ENCODE measurements at places on chromosomes 13 and 19. TPM values are rescaled to one million over a fixed set of nuclear protein-coding genes. Genes with fewer than 3 reads are reported as not detected.

PSG2 gene
- not detected for total RNA-seq

ASF1B gene
- 7.0 TPM for total RNA-seq

PNMA8A gene
- 2.7 TPM for total RNA-seq

FBXO17 gene
- 7.1 TPM for total RNA-seq

ZNF91 gene
- total RNA-seq: 53.6 TPM

DNA sequence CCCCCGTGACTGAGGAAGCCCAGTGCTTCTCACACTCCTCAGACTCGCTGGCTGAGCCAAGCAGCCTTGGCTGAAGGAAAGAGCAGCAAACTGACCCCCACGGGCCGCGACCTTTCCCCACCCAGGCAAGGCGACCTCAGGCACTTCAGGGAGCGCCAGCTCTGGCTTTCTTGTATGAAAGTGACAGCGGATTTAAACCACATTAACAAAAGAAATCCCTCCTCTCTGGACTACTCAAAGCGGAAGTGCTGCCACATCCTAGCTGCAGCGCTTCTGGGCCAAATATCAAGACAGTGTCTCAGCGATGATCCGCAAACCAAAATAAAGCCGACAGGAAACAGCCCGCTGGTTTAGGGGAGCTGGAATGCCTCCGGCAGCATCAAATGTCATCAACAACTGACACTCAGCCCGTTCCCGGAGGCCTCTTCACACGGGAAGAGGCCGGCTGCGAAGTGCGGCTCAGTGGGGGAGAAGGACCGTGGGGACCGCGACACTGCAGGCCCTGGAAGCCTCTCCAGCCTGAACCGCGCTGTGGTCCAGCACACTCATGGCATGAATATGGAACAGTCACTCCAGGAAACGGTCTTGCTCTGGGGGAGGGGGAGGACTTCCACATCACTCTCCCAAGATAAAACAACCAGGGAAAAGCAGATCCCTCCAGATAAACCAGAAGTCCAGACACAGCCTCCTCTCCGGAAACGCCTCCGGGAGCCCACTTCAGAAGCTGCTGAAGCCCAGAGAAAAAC is 1.4 kb downstream of the RASA3 start:
- peaks cover 76% of the 10 kb centered on the region for H3K4me1 ChIP-seq
- peak overlapping the region; percentile 97 for H3K4me3 ChIP-seq
- H3K27ac ChIP-seq: peak overlapping the region; percentile 83
- H3K27me3 ChIP-seq: no peaks in the 10 kb centered on the region
- DNase-seq: peak; percentile 89

DNA sequence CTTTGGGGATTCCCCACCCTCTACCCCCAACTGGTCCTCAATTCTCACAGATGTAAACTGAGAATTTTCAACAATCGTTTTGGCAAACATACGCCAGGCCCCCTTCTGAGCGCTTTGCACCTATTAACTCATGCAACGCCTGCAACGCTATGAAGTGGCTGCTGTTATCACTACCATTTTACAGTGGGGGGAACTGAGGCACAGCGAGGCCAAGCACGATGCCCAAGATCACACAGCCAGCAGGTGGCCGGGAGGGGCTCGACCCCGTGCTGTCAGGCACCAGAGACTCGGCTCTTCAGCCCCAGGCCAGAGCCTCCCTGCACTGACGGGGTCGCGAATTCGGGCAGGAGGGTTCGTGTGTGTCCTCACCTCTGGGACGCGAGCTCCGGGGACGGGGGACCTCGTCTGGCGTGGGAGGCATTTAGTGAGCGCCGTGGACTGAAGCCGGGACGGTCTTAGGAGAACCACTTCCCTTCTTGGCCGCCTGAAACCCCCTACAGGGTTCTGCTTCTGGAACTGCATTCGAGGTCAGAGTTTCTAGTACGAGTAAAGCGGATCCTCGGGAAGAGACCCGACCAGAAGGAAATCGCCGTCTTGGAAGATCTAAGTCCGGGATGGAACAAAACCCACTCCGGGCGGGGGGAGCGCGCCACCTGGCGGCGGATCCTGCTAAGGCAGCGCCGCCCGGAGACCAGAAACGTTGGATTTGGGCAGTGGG is 21.0 kb downstream of the ZNF114 start:
- no peaks in the 10 kb centered on the region for H3K27me3 ChIP-seq
- H3K36me3 ChIP-seq: no peaks in the 10 kb centered on the region

- H3K36me3 ChIP-seq: peaks cover 9% of the 10 kb centered on the region
- no peak overlapping the region for H3K4me3 ChIP-seq
- DNase-seq: no peak
- H3K27me3 ChIP-seq: no peaks in the 10 kb centered on the region
- no peaks in the 10 kb centered on the region for H3K4me1 ChIP-seq
These were observed 18.5 kb downstream of the MAN2B1 start for GRCh38 chr19:12648088-12648487.

GRCh38 chr19:572743-573518 is 535 bp downstream of the BSG start:
- no peaks in the 10 kb centered on the region for H3K27me3 ChIP-seq
- DNase-seq: peak; percentile 91
- peaks cover 70% of the 10 kb centered on the region for H3K4me1 ChIP-seq
- H3K4me3 ChIP-seq: peak overlapping the region; percentile 81
- H3K36me3 ChIP-seq: peaks cover 4% of the 10 kb centered on the region

DNA sequence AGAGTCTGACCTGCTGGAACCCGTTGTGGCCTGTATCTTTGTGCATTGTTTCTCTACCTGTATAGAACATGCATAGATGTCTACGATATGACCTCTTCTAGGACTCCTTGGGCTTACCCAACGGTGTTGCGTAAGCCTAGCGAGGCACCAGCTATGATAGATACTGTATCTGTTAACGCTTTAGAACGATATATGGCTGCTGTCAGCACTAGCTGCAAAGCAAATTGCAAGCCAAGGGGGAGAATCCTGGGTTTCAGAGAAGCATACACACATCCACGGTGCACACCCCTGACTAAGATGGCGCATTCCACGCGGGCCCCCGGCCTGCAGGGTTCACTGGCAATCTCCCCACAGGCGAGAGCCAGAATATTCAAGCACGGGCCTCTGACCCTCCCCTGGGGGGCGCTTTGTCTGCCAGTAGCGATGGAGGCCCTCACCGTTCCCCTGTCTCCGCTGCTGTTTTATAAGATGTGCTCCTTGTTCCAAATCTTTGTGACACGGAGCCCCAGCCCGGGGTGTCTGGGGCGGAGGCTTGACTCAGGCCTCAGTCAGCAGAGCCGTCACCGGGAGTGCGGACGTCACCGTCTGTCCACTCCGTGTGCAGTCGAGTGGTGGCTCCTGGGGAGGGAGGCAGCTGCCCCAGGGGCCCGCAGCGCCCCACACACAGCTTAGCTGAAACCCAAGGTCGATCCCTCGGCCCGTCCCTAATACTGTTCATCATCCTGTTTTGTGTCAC is 12.9 kb upstream of the RPS15 start:
- H3K36me3 ChIP-seq: peaks cover 100% of the 10 kb centered on the region
- no peak overlapping the region for H3K4me3 ChIP-seq
- H3K4me1 ChIP-seq: peaks cover 36% of the 10 kb centered on the region
- DNase-seq: no peak
- H3K27ac ChIP-seq: no peak overlapping the region

DNA sequence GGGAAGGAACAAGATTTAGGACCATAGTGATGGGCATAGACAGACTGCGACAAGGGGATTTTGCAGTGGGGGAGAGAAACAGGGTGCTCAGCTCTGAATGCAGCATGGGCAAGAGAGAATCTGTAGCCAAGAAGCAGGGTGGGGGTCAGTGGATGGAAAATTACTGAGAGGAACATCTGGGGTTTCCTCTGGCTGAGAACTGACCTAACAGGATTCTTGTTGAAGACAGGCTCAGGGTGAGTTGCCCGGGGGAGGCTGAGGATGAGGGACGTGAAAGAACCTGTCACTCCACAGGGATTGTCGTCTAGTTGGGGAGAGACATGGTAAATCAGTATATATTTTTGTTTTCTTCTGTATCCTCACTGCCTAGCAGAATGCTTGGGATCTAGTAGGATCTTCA is 118.7 kb upstream of the PEG3 start:
- no peaks in the 10 kb centered on the region for H3K36me3 ChIP-seq
- H3K27ac ChIP-seq: no peak overlapping the region
- no peaks in the 10 kb centered on the region for H3K27me3 ChIP-seq
- no peak for DNase-seq
- H3K4me1 ChIP-seq: no peaks in the 10 kb centered on the region

DNA sequence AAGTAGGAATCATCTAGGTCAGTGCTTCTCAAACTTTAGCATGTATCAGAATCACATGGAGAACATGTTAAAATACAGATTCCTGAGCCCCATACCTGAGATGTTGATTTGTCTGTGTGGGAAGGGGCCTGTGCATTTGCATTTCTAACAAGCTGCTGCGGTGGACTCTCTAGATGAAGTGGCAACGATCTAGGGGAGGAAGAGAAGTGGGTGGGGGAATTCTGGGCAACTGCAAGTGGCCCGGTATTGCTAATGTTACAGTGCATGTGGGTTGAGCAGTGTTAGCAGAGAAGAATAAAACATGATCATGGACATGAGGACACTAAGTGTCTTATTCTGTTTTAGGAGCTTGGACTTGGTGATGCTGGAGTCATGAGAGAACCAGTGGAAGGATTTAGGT is 329.0 kb downstream of the OLFM4 start:
- DNase-seq: no peak
- no peak overlapping the region for H3K27ac ChIP-seq
- no peaks in the 10 kb centered on the region for H3K27me3 ChIP-seq
- H3K4me1 ChIP-seq: no peaks in the 10 kb centered on the region
- no peaks in the 10 kb centered on the region for H3K36me3 ChIP-seq

DNA sequence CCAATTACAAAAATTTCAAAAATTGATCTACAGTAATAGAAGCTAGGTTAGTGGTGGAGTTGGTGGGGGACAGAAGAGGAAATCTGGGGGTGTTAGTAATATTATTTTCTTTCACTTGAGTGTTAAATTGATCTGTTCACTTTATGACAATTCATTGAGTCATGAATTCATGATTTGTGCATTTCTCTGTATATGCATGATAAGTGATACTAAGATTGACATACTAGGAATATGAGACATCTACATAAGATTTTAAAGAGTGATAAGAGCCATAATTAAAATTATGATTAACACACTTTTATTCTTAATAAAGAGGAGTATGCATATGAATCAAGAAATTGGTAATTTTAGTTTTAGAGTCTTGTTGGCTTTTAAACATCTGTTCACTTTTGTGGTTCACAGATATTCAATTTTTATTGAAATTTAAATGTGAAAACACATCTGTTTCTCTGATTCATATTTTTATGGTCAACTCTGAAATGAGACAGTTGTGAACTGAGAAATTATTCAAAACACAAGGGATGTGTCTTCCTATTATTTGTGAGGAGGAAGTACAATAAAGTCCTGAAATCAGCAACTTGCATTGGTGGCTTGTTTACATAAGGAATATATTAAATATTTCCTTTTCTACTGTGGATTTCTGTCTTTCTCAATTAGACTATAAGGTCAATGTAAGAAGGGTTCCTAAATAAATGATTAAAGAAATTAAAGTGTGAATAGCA is 196.5 kb downstream of the ITGBL1 start:
- no peak overlapping the region for H3K27ac ChIP-seq
- H3K4me1 ChIP-seq: no peaks in the 10 kb centered on the region
- no peak overlapping the region for H3K4me3 ChIP-seq
- no peak for DNase-seq

DNA sequence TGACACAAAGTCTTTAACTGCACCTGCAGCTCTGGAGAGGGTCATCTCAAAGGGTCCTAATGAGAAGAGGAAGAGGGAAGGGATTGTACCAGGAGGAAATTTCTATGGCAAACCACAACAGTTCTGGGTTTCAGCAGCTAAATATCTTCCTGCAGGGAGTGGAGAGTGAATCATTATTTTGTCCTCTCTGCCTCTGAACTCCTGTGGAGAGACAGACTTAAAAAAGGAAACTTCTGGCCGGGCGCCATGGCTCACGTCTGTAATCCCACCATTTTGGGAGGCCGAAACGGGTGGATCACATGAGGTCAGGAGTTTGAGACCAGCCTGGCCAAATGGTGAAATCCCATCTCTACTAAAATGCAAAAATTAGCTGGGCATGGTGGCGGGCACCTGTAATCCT is 16.9 kb upstream of the C1QTNF9 start:
- H3K36me3 ChIP-seq: peaks cover 91% of the 10 kb centered on the region
- H3K4me3 ChIP-seq: no peak overlapping the region
- no peaks in the 10 kb centered on the region for H3K27me3 ChIP-seq
- peaks cover 24% of the 10 kb centered on the region for H3K4me1 ChIP-seq

- peaks cover 24% of the 10 kb centered on the region for H3K27me3 ChIP-seq
- no peaks in the 10 kb centered on the region for H3K4me1 ChIP-seq
- no peaks in the 10 kb centered on the region for H3K36me3 ChIP-seq
- H3K4me3 ChIP-seq: no peak overlapping the region
- no peak for DNase-seq
- no peak overlapping the region for H3K27ac ChIP-seq
These were observed 5.9 kb upstream of the FBN3 start for GRCh38 chr19:8155318-8155717.

All from spleen (tissue), 13 donors.